Activated naive CD4-positive, alpha-beta T cell treated with anti-CD3 and anti-CD28 coated beads, Interleukin-2, amount 10 ng/mL, durations not matched to agents 7 days and 5 days (primary cell): ENCODE measurements at places on chromosomes 7 and 10.

DNA sequence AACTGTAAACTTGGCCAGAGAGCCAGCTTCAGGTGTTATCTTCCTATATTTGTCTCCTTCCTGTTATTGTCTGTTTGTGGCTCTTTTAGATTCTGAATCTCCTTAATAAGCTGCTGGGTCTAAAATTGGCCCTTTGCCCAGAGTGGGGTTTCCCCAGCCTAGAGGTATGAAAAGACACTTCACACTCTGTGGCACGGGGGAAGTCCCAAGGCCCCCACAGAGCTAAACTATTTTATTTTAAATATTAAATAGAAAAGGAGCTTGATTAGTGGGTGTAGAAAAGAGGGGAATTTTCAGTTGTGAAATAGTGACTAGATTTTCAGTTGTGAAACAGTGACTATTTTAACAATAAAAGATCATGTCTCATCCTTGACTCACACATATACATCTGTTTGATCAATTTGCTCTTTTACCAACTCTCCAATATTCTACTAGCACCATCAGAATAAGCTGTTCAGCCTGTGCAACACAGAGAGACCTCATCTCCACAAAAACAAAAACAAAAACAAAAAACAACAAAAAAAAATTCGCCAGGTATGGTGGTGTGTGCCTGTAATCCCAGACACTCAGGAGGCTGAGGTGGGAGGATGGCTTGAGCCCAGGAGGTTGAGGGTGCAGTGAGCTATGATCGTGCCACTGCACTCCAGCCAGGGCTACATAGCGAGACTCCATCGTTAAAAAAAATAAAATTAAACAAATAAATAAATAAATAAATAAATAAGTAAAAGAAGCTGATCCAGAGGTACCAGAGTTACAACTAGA is 24.9 kb upstream of the ADO start:
- peaks cover 17% of the 10 kb centered on the region for H3K27me3 ChIP-seq
- no peak overlapping the region for H3K27ac ChIP-seq
- H3K4me1 ChIP-seq: peaks cover 12% of the 10 kb centered on the region
- DNase-seq: peak; percentile 57

GRCh38 chr10:1923998-1924397 is 186.7 kb upstream of the ADARB2 start:
- H3K4me3 ChIP-seq: no peak overlapping the region
- no peak overlapping the region for H3K27ac ChIP-seq
- H3K27me3 ChIP-seq: peaks cover 4% of the 10 kb centered on the region
- DNase-seq: no peak

DNA sequence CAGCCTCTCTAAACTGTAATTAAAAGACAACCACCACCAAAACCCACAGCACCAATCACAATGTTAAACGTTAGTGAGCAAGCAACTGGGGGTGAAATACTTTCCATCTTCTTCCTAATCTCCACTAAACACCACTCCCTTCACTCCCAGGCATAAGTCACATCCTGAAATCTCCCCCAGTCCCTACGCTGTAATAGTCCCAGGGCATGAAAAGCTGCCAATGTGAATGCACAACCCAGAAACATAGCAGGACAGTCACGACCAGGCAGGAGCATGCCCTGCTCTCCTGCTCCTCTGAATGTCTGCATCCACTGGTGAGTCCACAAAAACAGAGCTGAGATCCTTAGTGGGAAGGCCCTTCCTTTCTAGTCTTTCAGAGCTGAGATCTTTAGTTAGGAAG is 288.9 kb downstream of the PARD3 start:
- no peak overlapping the region for H3K4me3 ChIP-seq
- no peak overlapping the region for H3K27ac ChIP-seq
- no peaks in the 10 kb centered on the region for H3K36me3 ChIP-seq
- no peaks in the 10 kb centered on the region for H3K27me3 ChIP-seq

- peak overlapping the region; percentile 83 for H3K27ac ChIP-seq
- no peaks in the 10 kb centered on the region for H3K27me3 ChIP-seq
- H3K36me3 ChIP-seq: peaks cover 1% of the 10 kb centered on the region
- peaks cover 22% of the 10 kb centered on the region for H3K4me1 ChIP-seq
Measured at GRCh38 chr10:45470098-45471012, 96.3 kb downstream of the ALOX5 start.

DNA sequence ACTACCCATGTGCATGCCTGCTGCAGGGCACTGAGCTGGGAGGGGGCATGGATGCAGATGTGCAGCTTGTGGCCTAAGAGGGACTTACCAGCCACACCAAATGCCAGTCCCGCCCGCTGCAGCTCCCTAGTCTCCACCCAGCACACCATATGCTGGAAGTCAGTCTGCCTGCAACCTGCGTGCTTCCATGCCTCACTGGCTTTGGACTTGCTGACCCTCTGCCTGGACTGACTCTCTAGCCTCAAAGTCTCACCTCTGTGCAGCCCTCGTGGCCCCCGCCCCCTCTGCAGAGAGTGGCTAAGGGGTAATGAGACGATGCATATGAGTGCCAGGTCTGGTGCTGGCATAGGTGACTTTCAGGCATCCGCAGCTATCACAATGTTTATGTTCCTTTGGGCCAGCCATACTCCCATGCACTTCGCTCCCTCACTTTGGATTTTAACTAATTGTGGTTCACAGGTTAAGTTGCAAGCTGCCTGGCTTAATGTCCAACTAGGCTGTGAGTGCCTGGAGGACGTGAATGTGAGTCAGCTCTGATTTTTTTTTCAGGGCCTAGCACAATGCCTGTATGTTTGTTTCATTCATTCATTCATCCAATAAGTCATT is 21.7 kb downstream of the TRIM8 start:
- no peaks in the 10 kb centered on the region for H3K27me3 ChIP-seq
- no peak for DNase-seq

DNA sequence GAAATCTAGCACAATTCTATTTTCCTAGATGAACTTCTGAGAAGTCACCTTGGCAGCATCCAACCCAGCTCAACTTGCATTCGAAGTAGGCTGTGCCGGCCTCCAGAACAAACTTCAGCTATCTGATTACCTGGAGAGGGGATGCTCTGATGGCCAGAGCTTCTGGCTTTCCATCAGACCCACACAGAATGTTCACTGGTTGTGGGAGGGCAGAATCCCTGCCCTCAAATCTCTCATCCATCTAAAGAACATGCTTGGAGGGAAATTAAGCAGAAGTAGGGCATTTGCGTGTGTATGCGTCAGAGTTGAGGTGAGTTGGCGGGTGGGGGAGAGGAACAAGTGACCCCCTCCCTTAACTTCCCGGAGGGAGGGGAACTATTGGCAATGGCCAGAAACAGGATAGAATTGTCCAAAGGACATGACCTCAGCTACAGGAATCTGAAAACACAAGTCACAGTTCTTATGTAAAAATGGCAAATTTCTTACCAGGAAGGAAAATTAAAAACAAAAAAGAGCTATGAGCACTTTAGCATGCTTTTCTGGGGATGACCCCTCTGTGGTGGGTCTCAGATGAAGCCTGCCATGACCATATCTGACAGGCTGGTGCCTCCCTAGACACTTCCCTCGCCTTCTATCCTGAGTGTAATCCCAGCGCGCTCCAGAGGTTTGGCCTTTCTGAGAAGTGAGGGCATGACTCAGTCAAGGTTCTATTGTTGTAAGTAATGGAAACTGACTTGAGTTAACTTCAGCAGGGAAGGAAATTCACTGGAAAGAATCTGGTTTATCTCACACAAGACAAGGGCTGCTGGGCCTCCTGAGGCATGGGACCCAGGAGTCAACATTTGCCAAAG is 278.8 kb downstream of the RPS24 start:
- peaks cover 33% of the 10 kb centered on the region for H3K27me3 ChIP-seq
- no peaks in the 10 kb centered on the region for H3K4me1 ChIP-seq
- H3K36me3 ChIP-seq: no peaks in the 10 kb centered on the region
- no peak overlapping the region for H3K4me3 ChIP-seq
- DNase-seq: no peak

GRCh38 chr7:400901-401485 is 111.0 kb downstream of the FOXL3 start:
- peaks cover under 1% of the 10 kb centered on the region for H3K36me3 ChIP-seq
- DNase-seq: no peak
- H3K27ac ChIP-seq: no peak overlapping the region
- peaks cover 13% of the 10 kb centered on the region for H3K27me3 ChIP-seq

DNA sequence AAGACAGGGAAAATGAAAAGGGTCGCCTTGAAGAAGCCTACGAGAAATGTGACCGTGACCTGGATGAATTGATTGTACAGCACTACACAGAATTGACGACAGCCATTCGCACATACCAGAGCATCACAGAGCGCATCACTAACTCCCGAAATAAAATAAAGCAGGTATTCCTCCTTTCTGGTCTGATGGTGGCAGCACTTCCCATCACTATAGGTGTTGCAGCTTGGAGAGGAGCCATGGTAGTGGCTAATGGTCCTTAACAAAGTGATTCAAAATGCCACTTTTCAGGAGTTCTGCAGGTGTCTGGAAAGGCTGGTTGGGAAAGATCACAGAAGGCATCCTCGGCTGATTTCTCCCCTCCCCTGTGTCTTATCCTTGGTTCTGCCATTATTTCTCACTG is 22.1 kb downstream of the EXOC4 start:
- no peak overlapping the region for H3K4me3 ChIP-seq
- no peak overlapping the region for H3K27ac ChIP-seq
- peaks cover 39% of the 10 kb centered on the region for H3K36me3 ChIP-seq

DNA sequence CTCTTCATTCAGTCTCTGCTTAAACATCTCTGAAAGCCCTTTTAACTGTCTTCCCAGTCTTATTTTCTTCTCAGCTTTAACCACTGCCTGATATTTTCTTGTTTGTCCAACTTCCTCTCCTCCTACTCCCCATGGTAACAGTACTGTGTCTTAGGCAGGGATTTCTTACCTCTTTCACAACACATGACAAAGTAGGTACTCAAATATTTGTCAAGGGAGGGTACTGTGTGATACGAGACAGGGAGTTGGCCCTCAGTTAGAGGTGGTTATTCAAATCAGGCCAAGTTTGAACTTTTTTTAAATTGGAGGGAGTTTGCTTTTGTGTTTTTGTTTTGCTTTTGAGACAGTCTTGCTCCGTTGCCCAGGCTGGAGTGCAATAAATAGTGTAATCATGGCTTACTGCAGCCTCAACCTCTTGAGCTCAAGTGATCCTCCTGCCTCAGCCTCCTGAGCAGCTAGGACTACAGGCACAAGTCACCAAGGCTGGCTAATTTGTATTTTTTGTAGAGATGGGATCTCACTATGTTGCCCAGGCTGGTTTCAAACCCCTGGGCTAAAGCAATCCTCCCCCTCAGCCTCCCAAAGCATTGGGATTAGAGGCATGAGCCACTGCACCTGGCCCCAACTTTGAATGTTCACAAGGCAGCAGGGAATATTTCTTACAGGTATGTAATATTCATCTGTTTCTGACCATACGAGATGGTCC is 2.5 kb upstream of the KPNA7 start:
- no peaks in the 10 kb centered on the region for H3K27me3 ChIP-seq
- H3K27ac ChIP-seq: no peak overlapping the region
- H3K4me3 ChIP-seq: no peak overlapping the region
